ENCODE measurements at places on chromosomes 6 and 20.
A peak's percentile ranks its signal among the peaks of the same experiment; 100 is the strongest.

- no peak for DNase-seq
These were observed 29.8 kb downstream of the SMPDL3A start for GRCh38 chr6:122818866-122819265.

GRCh38 chr6:161226009-161226964 is 47.6 kb downstream of the AGPAT4 start:
- DNase-seq = no peak

GRCh38 chr6:110523451-110524021 is 47.1 kb upstream of the SLC22A16 start:
- DNase-seq = no peak

GRCh38 chr6:64049736-64050135 is 414.1 kb downstream of the PHF3 start:
- no peak for DNase-seq

- peak; percentile 63 for DNase-seq
These were observed 65.2 kb downstream of the CDS2 start for GRCh38 chr20:5191829-5192569.

GRCh38 chr20:62428396-62429295 is 1.3 kb upstream of the RBBP8NL start:
- no peak for DNase-seq

GRCh38 chr20:41098703-41099250 is 38.6 kb upstream of the PLCG1 start:
- peak; percentile 22 for DNase-seq

- no peak for DNase-seq
These were observed 75.9 kb downstream of the ERMARD start for GRCh38 chr6:169827290-169827717.

GRCh38 chr6:47701363-47701762 is 3.0 kb downstream of the ADGRF4 start:
- no peak for DNase-seq

- DNase-seq = no peak
These were observed 38.2 kb upstream of the FRMD1 start for GRCh38 chr6:168116975-168117899.

- no peak for DNase-seq
These were observed 396.7 kb upstream of the RUNX2 start for GRCh38 chr6:44931385-44931784.

GRCh38 chr6:44522871-44523270 is 135.4 kb downstream of the CDC5L start:
- DNase-seq = no peak

DNA sequence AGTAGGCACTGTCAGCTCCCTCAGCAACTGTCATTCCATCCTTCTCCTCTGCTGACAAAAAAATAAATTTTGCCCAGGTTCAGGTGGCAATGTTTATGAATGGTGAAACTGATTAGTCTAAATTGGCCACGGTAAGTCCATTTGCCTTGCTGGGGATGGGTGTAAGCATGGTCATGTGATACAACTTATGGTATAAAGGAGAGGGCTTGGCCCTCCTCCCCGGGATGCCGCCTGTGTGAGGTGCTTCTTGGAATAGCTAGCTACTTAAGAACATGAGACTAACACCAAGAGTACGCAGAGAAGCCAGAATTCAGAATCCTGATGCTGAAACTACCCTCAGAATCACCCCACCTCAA is 94.4 kb upstream of the MAP7 start:
- DNase-seq = no peak
